ENCODE measurements at places on chromosomes 2 and 18. TPM values are rescaled to one million over a fixed set of nuclear protein-coding genes. Genes with fewer than 3 reads are reported as not detected.
A peak's percentile ranks its signal among the peaks of the same experiment; 100 is the strongest.

- H3K36me3 ChIP-seq = no peaks in the 10 kb centered on the region
- H3K27ac ChIP-seq = no peak overlapping the region
- H3K4me1 ChIP-seq = no peaks in the 10 kb centered on the region
Observed at GRCh38 chr2:30722936-30723725, 84.1 kb downstream of the CAPN13 start.

GBX2 gene
- total RNA-seq = not detected

APLF gene
- total RNA-seq = 9.4 TPM

GRCh38 chr2:16507655-16508489, 157.8 kb downstream of the CYRIA start:
- no peak overlapping the region for H3K27ac ChIP-seq
- H3K4me3 ChIP-seq = peak overlapping the region; percentile 54
- H3K27me3 ChIP-seq = no peaks in the 10 kb centered on the region
- DNase-seq = peak; percentile 62

DNA sequence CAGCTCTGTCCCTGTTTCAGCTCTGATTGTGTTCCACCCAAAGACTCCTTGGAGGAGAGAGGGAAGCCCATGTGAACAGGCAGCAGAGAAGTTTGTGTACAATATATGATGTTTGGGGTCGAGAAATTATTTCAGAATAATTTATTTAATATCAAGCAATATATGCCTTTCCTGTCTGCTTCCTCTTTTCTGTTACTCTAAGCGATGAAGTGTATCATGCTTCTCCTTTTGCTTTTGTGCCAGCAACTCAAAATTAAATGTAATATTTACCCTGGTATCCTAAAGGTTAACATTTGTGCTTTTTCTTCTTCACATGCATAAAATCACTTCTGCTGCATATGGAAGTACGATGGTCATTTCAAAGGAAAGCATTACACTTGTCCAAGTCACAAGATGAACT, 2.4 kb upstream of the NTSR2 start:
- no peak for DNase-seq
- H3K36me3 ChIP-seq = no peaks in the 10 kb centered on the region
- H3K27me3 ChIP-seq = no peaks in the 10 kb centered on the region
- no peak overlapping the region for H3K4me3 ChIP-seq
- peaks cover 8% of the 10 kb centered on the region for H3K4me1 ChIP-seq

GRCh38 chr18:62938487-62938886, 223.1 kb downstream of the PHLPP1 start:
- DNase-seq = no peak
- H3K4me1 ChIP-seq = no peaks in the 10 kb centered on the region

DNA sequence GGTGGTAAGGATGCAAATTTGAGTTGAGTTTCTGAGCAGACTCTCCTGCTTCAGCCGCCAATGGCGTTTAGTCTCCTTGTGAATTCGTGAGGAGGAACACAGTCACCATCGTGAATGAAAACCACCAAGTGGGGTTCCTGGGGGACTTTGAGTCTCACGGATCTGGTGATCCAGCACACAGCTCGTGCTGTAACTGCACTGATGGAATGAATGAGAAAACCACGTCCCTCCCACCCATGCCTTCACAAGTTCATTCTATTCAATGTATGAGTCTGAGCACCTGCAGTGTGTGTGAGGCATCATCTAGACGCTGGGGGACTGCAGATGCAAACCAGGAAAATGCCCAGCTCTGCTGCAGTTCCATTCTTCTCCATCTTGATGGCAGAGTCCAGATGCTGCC, 127.9 kb downstream of the PIEZO2 start:
- no peaks in the 10 kb centered on the region for H3K27me3 ChIP-seq
- H3K4me3 ChIP-seq = no peak overlapping the region
- H3K27ac ChIP-seq = no peak overlapping the region

CYBRD1 gene
- 74.5 TPM for total RNA-seq

DNA sequence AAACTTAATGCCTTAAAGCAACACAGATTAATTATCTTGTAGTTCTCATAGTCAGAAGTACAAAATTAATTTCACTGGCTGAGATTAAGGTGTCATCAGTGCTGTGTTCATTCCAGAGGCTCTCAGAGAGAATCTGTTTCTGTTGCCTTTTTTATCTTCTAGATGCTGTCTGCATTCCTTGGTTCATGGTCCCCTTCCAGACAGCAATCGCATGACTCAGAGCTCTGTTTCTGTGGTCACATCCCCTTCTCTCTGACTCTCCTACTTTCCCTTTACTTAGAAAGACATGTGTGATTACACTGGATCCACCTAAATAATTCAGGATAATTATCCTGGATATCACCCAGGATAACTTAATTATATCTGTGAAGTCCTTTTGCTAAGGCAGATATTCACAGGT, 148.6 kb downstream of the MAIP1 start:
- no peak for DNase-seq
- H3K36me3 ChIP-seq = no peaks in the 10 kb centered on the region
- H3K4me1 ChIP-seq = peaks cover 6% of the 10 kb centered on the region
- no peaks in the 10 kb centered on the region for H3K27me3 ChIP-seq
- no peak overlapping the region for H3K4me3 ChIP-seq

PCARE gene
- 2.9 TPM for total RNA-seq

Measured in stomach (tissue), 19 donors.